ENCODE measurements at places on chromosomes 6 and 20.

DNA sequence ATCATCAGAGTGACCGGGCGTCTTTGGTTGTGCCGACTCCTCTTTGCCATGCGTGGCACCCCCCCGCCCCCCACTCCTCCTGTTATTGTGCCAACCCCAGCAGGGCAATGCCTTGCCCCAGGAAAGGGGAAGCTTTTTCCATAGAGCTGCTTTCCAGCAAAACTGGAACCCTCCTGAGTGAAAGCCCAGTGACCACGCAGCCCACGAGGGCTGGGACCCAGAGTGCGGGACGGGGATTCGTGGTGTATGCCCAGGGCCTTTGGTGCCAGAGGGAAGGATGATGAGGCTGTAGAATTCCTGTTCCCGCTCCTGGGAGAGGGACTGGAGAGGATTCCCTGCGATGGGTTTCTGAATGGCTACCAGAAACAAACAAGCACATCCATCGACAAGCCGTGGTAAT is 116.8 kb upstream of the BACH2 start:
- peaks cover 33% of the 10 kb centered on the region for H3K4me1 ChIP-seq
- no peaks in the 10 kb centered on the region for H3K36me3 ChIP-seq
- peak overlapping the region; percentile 70 for H3K27ac ChIP-seq
- DNase-seq, result no peak
- no peak overlapping the region for H3K4me3 ChIP-seq
- no peaks in the 10 kb centered on the region for H3K27me3 ChIP-seq

DNA sequence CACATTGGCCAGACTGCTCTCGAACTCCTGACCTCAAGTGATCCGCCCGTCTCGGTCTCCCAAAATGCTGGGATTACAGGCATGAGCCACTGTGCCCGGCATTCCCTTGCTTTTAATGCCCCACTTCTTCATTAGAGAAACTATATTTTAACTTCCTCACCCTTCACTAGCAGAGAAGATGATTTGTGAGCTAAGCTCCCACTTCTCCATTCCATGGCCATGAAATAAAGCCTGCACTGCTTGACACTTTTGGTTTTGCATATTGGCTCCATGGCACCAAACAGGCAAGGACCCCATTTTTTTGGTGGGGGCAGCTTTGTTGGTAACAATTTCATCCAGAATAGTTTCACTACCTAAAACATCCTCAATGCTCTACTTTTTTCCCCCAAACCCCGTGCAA is 145.3 kb downstream of the TFAP2B start:
- H3K27me3 ChIP-seq, result no peaks in the 10 kb centered on the region
- H3K27ac ChIP-seq, result no peak overlapping the region
- no peaks in the 10 kb centered on the region for H3K4me1 ChIP-seq
- no peak for DNase-seq
- no peaks in the 10 kb centered on the region for H3K36me3 ChIP-seq

GRCh38 chr6:49676671-49677281 is 36.6 kb downstream of the CRISP2 start:
- no peak overlapping the region for H3K27ac ChIP-seq
- DNase-seq, result no peak

- H3K4me3 ChIP-seq, result no peak overlapping the region
- H3K27me3 ChIP-seq, result no peaks in the 10 kb centered on the region
- H3K27ac ChIP-seq, result no peak overlapping the region
- no peaks in the 10 kb centered on the region for H3K36me3 ChIP-seq
Observed at GRCh38 chr20:50346374-50347283, 156.0 kb downstream of the CEBPB start.

GRCh38 chr20:41187668-41188067 is 50.3 kb downstream of the PLCG1 start:
- no peaks in the 10 kb centered on the region for H3K27me3 ChIP-seq
- DNase-seq, result no peak
- no peaks in the 10 kb centered on the region for H3K36me3 ChIP-seq
- peaks cover under 1% of the 10 kb centered on the region for H3K4me1 ChIP-seq

DNA sequence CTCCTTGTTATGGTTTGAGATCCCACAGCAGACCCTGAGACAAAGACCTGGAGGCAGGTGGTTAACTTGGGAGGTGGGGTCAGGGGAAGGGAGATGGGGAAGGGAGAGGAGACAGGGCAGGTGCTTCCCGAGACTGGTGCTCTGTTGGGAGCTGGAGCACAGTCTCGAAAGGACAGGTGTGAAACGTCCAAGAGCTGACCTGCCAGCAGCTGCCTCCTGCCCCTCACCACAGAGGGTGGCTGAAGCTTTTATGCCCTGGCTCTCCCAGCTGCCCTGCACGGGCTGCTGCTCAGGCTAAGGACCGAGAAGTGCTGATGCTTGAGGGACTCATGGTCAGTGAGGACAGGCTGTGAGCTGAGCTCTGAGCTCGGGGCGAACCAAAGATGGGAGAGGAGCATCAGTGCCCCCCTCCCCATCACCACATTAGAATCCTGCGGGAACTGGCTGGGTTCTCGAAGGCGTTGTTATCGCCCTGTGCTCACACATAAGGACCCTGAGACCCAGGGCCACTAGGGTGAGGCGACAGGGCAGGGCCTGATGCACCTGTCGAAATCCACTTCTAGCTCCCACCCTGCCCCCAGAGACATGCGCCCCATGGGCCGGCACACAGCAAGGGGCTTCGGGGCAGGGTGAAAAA is 25.3 kb upstream of the CD93 start:
- no peak for DNase-seq
- H3K27ac ChIP-seq, result no peak overlapping the region
- H3K4me1 ChIP-seq, result no peaks in the 10 kb centered on the region
- H3K36me3 ChIP-seq, result no peaks in the 10 kb centered on the region

DNA sequence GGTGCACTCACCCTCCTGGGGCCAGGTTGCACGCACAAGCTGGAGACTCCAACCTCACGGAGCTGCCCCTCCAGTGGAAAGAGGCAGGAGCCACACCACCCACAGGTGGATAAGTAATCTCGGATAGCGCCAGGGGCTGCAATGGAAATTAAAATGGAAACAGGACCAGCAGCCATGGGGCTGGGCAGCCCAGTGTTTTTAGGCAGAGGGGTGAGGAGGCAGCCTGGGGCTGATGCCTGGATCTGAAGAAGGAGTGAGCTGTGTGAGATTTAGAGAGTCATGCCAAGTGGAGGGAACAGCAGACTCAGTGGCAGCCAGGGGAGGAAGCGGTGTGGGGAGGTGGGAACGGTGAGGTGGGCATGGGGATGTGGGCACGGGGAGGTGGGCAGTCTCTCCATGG is 275.6 kb downstream of the SMOC2 start:
- no peaks in the 10 kb centered on the region for H3K36me3 ChIP-seq
- no peak overlapping the region for H3K27ac ChIP-seq
- H3K4me1 ChIP-seq, result no peaks in the 10 kb centered on the region
- no peak for DNase-seq
- no peak overlapping the region for H3K4me3 ChIP-seq

GRCh38 chr6:146304181-146304580 is 239.5 kb upstream of the RAB32 start:
- H3K36me3 ChIP-seq, result no peaks in the 10 kb centered on the region
- no peaks in the 10 kb centered on the region for H3K27me3 ChIP-seq
- H3K4me1 ChIP-seq, result no peaks in the 10 kb centered on the region
- no peak overlapping the region for H3K27ac ChIP-seq
- H3K4me3 ChIP-seq, result no peak overlapping the region

- no peaks in the 10 kb centered on the region for H3K36me3 ChIP-seq
- no peak for DNase-seq
- peaks cover 13% of the 10 kb centered on the region for H3K27me3 ChIP-seq
- H3K4me1 ChIP-seq, result no peaks in the 10 kb centered on the region
- H3K4me3 ChIP-seq, result no peak overlapping the region
Observed at GRCh38 chr6:43858161-43859153, 88.4 kb downstream of the VEGFA start.

DNA sequence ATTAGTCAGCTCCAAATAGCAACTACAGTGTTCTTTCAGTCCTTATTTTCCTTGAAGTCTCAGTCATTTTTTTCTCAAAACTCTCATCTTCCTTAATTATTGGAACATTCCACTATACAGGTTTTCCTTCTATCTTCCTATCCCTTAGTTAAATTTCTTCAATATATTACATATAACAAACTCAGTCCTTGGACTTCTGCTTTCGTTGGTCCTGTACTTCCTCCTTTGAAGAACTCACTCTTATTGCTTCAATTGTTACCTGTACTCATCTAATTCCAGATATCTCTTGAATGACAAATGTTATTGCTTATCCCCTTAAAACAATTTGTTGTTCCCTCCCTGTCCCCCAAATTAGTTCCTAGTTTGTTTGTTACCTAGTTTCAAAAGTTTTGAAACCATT is 67.7 kb upstream of the NOTCH4 start:
- no peaks in the 10 kb centered on the region for H3K4me1 ChIP-seq
- DNase-seq, result no peak
- no peaks in the 10 kb centered on the region for H3K27me3 ChIP-seq
- H3K27ac ChIP-seq, result no peak overlapping the region
- H3K36me3 ChIP-seq, result no peaks in the 10 kb centered on the region

GRCh38 chr6:143578054-143578453 is 66.5 kb upstream of the FUCA2 start:
- no peak overlapping the region for H3K4me3 ChIP-seq
- H3K4me1 ChIP-seq, result no peaks in the 10 kb centered on the region
- no peaks in the 10 kb centered on the region for H3K36me3 ChIP-seq
- H3K27me3 ChIP-seq, result no peaks in the 10 kb centered on the region
- no peak overlapping the region for H3K27ac ChIP-seq

GRCh38 chr20:31712112-31712553 is 10.5 kb downstream of the BCL2L1 start:
- H3K27ac ChIP-seq, result no peak overlapping the region
- H3K27me3 ChIP-seq, result no peaks in the 10 kb centered on the region
- no peak for DNase-seq
- H3K4me1 ChIP-seq, result peaks cover 8% of the 10 kb centered on the region

DNA sequence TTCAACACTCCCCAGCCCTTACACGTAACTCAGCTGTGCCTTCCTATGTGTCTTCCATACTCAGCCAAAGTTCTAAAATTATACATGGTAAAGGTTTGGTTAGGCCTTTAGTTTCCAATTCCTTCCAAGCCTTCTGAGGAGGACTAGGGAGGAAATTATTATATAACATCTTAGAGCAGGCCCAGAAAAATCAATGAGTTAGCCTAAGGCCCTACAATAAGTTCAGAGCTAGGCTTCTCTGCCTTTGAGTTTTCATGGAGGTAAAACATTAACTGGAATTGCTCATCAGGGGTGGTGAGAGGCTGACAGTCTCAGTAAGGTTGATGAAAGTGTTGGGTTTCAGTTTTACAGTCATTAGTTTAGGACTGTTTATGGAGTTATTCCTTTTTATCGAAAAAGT is 286.0 kb downstream of the ADGB start:
- no peaks in the 10 kb centered on the region for H3K36me3 ChIP-seq
- no peaks in the 10 kb centered on the region for H3K4me1 ChIP-seq
- no peaks in the 10 kb centered on the region for H3K27me3 ChIP-seq
- DNase-seq, result no peak
- no peak overlapping the region for H3K4me3 ChIP-seq
- no peak overlapping the region for H3K27ac ChIP-seq

DNA sequence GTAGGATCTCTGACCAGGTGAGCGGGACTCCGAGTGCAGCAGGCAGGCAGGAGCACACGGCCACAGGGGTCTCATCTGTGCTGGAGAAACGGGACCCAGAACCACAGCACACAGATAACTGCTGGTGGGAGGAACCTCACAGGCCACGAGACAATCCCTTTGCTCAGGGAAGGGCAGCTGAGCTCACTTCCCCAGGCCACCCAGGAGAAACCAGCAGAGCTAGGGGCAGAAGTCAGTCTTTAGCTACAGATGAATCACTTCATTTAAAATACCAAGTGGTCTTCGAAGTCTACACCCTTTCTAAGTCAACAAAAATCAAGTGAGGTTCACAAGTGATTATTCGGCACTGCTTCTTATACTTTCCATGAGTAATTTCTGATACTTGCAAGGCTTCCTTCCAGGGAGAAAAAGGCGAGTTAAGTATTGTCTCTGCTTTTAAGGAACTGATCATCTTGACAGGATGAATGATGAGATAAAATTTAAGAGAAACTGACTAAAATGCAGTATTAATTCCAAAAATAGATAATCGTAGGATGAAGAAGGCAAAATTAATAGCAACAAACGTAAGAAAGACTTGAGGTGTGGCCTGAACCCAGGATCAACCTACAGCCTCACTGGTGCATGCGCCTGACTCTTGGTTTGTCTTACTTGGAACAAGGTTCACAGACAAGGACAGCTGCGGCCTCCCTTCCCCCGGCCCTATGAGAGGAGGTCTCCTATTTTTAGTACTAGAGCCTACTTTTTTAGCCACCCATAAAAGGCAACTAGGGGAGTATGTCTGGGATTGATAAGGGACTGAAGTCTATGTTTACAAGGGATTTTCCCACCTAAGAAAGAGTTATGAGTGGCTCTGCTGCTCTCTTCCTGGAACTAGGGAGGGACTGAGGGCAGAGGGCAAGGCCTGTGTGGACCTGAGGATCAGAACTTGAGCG is 233.6 kb downstream of the TTLL2 start:
- H3K4me1 ChIP-seq, result no peaks in the 10 kb centered on the region
- H3K27me3 ChIP-seq, result no peaks in the 10 kb centered on the region
- no peak for DNase-seq
- H3K36me3 ChIP-seq, result no peaks in the 10 kb centered on the region
- H3K4me3 ChIP-seq, result no peak overlapping the region
- H3K27ac ChIP-seq, result no peak overlapping the region

GRCh38 chr6:151493161-151493803 is 535 bp upstream of the CCDC170 start:
- H3K36me3 ChIP-seq, result no peaks in the 10 kb centered on the region
- no peak for DNase-seq
- peaks cover 25% of the 10 kb centered on the region for H3K27me3 ChIP-seq

GRCh38 chr6:90184334-90185298 is 112.0 kb downstream of the BACH2 start:
- peaks cover 25% of the 10 kb centered on the region for H3K4me1 ChIP-seq
- no peaks in the 10 kb centered on the region for H3K27me3 ChIP-seq
- no peaks in the 10 kb centered on the region for H3K36me3 ChIP-seq
- H3K27ac ChIP-seq, result no peak overlapping the region

DNA sequence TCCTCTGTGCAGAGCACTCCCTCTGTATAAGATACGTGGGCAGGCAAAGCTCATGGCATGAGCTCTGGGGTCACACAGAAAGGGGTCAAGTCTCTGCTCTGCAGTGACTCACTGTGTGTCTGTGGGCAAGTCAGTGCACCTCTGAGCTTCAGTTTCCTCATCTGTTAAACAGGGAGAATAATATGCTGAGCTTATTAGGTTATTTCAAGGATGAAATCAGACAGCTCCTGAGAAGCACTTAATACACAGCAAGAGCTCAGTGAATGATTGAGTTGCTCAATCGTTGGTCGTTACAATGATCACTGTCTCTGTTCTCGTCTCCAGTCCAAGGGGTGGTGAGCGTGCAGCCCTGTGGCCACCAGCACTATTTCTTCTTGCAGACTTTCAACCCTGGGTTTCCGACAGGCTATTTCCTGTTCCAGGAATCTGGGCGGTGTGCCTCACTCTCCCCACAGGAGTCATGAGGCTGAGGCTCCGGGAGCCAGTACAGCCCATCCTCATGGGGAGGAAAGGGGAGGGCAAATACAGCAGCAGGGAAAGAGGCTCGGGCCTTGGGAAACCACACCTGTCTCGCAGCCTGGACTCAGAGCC is 28.9 kb downstream of the KIAA1755 start:
- H3K27me3 ChIP-seq, result peaks cover 27% of the 10 kb centered on the region
- no peaks in the 10 kb centered on the region for H3K36me3 ChIP-seq
- no peaks in the 10 kb centered on the region for H3K4me1 ChIP-seq
- no peak for DNase-seq
- H3K4me3 ChIP-seq, result no peak overlapping the region

All from T-cell (primary cell).